ENCODE measurements at places on chromosomes 12 and 14. TPM values are rescaled to one million over a fixed set of nuclear protein-coding genes. Genes with fewer than 3 reads are reported as not detected.

The FLVCR2 gene
- total RNA-seq = 4.9 TPM

The ASCL1 gene
- total RNA-seq = not detected

The GPR137C gene
- 3.8 TPM for total RNA-seq

DNA sequence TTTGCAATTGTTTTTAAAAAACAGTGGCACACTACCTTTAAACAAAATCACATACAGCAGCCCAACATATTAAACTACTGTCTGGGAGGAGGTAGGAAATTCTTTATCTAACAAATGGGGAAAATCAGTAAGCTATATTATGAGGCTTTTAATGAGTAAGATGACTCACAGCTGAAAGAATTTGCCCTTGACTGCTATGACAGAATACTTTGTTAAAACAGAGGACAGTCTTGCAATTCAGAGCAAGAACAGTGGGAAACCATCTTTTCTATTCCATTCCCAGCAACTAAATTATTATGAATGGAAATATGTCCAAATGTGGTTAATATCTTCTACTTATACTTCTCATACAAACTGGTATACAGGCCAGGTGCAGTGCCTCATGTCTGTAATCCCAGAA, 49.2 kb upstream of the SGPP1 start:
- peaks cover 8% of the 10 kb centered on the region for H3K4me1 ChIP-seq
- H3K27ac ChIP-seq = no peak overlapping the region
- H3K27me3 ChIP-seq = no peaks in the 10 kb centered on the region
- H3K36me3 ChIP-seq = no peaks in the 10 kb centered on the region
- DNase-seq = peak; percentile 66
- no peak overlapping the region for H3K4me3 ChIP-seq

DNA sequence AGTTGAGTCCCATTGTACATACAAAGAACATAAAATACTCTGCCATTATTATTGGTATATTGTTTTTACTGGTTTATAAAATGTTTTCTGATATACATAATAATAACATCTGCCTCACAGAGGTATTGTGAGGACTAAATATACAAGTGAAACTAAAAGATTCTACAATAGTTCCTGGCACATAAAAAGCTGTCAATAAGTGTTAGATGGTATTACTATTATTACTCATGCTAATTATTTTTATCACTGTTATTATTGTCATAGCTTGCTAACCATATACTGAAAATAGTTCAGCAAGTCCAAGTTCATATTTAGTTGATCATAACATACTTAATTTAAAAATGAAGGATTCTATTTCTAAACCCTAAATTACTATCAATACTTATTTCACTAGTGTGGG, 34.4 kb downstream of the BTG1 start:
- no peak overlapping the region for H3K4me3 ChIP-seq
- no peaks in the 10 kb centered on the region for H3K36me3 ChIP-seq
- no peak for DNase-seq
- no peak overlapping the region for H3K27ac ChIP-seq
- no peaks in the 10 kb centered on the region for H3K27me3 ChIP-seq

GRCh38 chr14:70558356-70558755, 23.6 kb upstream of the ADAM20 start:
- no peak overlapping the region for H3K27ac ChIP-seq
- H3K27me3 ChIP-seq = no peaks in the 10 kb centered on the region
- no peak for DNase-seq
- H3K36me3 ChIP-seq = no peaks in the 10 kb centered on the region
- H3K4me1 ChIP-seq = no peaks in the 10 kb centered on the region

- peaks cover 4% of the 10 kb centered on the region for H3K4me1 ChIP-seq
- peaks cover 4% of the 10 kb centered on the region for H3K36me3 ChIP-seq
- DNase-seq = no peak
- H3K4me3 ChIP-seq = peak overlapping the region; percentile 67
- peak overlapping the region; percentile 55 for H3K27ac ChIP-seq
Observed at GRCh38 chr12:128823216-128823915, 392 bp downstream of the SLC15A4 start.

GRCh38 chr14:70955543-70956480, 48.6 kb downstream of the PCNX1 start:
- peak; percentile 41 for DNase-seq
- H3K27ac ChIP-seq = no peak overlapping the region
- H3K4me1 ChIP-seq = no peaks in the 10 kb centered on the region

DNA sequence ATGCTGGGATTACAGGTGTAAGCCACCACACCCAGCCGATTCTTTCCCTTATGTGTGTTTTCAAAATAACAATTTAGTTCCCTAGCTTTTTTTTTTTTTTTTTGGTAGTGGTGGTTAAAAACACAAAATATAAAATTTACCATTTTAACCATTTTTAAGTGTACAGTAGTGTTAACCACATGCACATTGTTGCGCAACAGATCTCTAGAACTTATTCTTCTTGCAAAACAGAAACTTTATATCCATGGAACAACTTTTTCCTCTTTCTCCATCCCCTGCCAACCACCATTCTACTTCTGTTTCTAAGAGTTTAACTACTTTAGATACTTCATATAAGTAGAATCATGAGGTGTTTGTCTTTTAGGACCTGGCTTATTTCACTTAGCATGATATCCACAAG, 1.1 kb upstream of the NDUFA12 start:
- no peak overlapping the region for H3K27ac ChIP-seq
- peaks cover 6% of the 10 kb centered on the region for H3K4me1 ChIP-seq
- DNase-seq = no peak
- no peaks in the 10 kb centered on the region for H3K36me3 ChIP-seq
- no peaks in the 10 kb centered on the region for H3K27me3 ChIP-seq

DNA sequence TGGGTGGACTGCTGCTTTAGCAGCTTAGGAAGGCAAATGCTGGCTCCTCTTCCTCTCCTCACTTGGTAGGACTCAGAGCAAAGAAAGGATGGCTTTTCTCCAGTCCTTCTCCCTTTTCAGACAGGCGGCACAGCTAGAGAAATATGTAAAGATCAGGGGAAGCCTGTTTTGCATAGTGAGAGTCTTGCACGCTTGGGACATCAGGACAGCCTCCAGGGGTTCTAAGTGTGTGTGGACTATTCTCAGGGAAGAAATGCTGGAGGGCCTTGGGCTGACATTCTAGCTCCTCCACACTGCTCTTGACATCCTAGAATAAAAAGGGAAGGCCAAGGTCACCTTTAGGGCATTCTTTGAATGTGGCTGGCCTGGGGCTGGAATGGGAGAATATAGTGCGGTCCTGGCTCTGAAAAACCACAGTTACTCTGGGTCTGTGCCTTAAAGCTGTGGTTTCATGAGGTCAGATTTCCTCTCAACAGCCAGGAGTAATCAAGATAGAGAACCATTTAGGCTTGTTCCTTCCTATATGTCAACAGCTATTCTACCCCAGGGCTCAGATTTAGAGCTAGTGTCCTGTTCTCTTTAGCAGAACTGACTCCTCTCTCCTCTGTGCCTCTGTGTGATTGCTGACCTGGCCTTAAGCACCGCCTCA, 24.3 kb downstream of the CMA1 start:
- H3K4me1 ChIP-seq = no peaks in the 10 kb centered on the region
- DNase-seq = no peak
- no peak overlapping the region for H3K4me3 ChIP-seq
- H3K36me3 ChIP-seq = no peaks in the 10 kb centered on the region
- no peak overlapping the region for H3K27ac ChIP-seq
- no peaks in the 10 kb centered on the region for H3K27me3 ChIP-seq

DNA sequence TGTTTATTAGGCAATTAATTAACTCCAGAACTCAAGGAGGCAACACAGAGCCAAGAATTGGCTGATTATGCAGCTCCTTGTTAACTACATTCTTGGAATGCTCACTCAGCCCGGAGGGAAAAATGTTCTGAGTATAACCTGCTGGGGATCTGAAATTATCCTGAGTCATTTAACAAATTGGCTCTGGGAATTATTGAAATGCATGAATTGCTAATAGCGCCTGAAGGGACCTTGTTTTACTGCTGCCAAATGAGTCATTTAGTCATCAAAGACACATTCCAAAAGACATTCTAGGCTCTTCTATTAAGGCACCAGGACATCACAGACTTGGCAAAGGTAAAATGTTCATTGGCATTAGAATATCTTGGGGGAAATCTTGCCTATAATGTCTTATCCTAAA, 13.0 kb downstream of the TMEM52B start:
- H3K27me3 ChIP-seq = no peaks in the 10 kb centered on the region
- no peaks in the 10 kb centered on the region for H3K4me1 ChIP-seq
- no peaks in the 10 kb centered on the region for H3K36me3 ChIP-seq
- H3K4me3 ChIP-seq = no peak overlapping the region
- H3K27ac ChIP-seq = no peak overlapping the region

Measured in endothelial cell of umbilical vein (primary cell).